ENCODE measurements at places on chromosomes 4 and X.

DNA sequence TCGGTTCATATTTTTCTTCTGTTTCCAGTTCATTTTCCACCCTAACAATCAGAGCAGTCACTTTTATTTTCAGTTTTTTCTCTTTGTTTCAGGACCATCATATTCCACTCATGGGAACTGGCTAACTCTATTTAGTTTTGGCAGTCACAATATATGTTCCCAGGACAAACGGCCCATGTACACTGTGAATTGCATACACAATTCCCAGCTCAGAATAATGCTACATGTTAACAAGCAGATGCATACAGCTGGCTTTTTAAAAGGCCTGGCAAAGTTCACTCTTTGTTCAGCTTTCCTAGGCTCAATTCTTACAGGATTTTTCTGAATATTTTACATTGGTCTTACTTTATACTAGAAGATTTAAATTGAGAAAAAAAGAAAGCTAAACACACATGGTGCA is 224.9 kb downstream of the ANKRD50 start:
- DNase-seq: no peak

DNA sequence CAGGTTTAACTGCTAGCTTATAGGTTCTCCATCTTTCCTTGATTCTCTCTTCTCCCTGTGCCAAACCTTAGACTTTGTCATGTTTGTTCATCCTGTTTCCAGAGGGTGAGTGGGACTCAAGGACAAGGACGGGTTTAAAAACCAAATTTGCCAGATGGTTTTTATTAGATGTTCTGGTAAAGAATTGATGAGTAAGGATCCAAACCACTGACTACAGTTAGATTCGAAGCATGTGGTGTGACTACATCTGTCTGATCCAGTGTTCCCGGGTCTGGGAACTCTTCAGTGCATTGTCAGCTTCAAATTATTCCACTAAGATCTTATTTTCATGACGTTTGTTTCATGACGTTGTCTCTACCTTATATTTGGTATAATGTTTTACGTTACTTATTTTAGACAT is 37.5 kb downstream of the MTMR1 start:
- DNase-seq: no peak

DNA sequence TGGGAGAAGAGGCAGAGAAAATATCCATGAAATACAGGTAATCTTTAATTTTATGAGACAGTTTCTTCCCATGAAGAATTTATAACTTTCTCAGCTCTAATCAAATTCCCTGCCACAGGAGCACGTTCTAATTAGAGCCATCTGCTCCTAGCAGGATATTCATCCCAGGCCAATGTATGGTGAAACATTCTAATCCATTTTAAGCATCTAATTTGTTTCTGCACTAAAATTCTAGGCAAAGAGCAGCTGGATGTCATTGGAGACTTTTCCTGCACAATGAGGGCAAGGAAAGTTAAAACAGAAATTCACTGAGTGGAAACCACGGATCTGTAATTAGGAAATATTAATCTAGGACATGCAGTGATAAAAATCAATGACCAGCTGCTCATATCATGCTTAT is 107.7 kb upstream of the ZFP42 start:
- no peak for DNase-seq

DNA sequence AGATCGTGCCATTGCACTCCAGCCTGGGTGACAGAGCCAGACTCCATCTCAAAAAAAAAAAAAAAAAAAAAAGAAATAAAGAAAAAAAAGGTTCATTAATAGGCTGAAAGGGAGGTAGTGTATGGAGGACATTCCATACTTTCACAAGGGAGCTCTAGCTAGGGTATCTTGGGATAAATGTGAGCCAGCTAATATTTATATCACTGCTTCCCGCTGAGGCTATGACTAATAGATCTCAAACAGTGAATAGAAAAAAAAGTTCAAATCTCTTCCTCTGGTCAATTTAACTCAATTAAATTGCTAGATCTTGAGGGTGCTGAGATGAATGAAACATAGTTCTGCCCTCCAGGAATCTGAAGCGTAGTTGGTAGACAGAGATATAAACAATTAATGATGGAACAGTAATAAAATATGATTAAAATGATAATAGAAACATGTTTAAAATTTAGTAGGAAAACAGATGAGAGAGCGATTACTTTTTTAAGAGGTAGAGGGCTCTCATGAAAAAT is 55.7 kb upstream of the SHISA3 start:
- DNase-seq: no peak

- DNase-seq: no peak
Measured at GRCh38 chr4:1209821-1210220, 37.4 kb upstream of the SPON2 start.

DNA sequence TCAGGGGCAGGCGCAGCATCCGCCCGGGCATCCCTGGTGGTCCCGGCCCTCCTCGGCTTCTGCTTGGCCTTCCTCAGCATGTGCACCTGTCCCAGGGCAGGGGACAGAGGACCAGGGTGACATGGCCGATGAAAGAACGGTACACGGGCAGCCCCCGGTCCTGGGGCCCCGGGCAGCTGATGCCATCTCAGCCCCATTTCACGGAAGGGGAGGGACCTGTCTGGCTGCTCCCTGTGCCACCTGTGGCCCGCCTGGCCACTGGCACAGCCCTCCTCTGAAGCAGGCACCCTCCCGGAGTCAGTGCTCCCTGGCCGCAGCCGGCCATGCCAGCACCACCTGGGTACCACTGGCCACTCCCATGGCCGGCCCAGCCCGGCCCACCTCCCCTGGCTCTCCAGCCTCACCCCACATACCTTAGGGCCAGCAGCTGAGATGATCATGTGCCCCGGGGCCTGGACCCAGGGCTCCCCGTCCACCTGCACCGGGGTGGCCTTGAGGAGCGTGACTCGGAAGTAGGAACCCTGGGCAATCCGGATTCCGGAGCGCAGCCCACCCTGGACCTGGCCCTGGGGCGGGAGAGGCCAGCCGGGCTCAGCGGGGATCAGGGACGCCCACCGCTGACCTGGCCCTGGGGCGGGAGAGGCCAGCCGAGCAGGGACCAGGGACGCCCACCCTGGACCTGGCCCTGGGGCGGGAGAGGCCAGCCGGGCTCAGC is 12.6 kb downstream of the DGKQ start:
- DNase-seq: no peak

DNA sequence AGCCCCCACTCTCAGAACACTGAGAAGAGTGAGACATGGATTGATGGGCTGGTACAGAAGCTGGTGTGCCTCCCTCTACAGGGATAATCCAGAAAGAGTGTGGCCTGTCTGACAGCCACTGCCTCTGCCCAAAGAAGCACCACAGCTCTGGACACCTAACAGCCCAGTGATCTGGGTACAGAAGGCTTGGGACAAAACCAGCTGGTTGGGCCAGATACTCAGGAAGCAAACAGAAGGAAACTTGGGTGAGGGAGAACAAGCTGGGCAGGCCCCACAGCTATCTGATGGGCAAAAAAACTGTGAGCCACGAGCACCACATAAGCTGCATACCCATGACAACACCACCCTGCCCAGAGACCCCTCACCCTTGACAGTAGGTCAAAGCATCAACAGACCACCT is 46.9 kb downstream of the TMPRSS11F start:
- DNase-seq: no peak

DNA sequence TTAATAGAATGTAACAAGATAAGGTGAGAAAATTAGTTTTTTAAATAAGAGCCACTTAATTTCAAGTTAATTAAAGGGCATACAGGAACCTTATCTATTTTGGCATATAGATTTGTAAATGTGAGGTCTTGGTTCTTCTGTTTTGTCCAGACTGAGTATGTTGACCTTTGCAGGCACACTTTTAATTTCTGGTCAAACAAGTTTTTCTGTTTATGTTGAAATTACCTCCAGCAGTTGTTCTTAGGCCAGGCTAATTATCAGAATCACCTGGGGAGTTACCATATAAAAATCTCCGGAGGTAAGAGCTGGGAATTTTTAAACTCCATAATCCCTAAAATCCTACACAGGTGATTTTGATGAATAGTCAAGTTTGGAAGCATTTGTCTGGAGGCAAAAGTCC is 227.4 kb upstream of the ANKRD50 start:
- DNase-seq: no peak
